ENCODE measurements at places on chromosomes 2 and 18. TPM values are rescaled to one million over a fixed set of nuclear protein-coding genes. Genes with fewer than 3 reads are reported as not detected.

The AMER3 gene
- not detected for total RNA-seq

The TRIM43 gene
- total RNA-seq = not detected

The RAX gene
- not detected for total RNA-seq

The AQP12B gene
- not detected for total RNA-seq

The DOCK10 gene
- 4.5 TPM for total RNA-seq

GRCh38 chr2:187504312-187504921 is 49.8 kb downstream of the TFPI start:
- ATAC-seq = no peak

DNA sequence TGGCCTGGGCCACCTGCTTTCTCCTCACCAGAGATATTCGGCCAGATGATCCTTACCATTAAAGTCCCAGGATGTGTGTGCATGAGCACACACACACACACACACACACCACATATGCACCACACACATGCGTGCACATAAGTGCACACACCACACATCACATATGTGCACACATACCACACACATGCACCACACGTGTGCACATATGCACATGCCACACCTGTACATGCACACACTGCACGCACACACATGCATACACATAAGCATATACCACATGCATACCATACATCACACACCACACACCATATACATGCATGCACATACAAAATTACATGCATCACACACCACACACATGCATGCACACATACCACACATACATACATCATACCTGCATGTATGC is 38.7 kb downstream of the RPL37A start:
- ATAC-seq = no peak

GRCh38 chr18:55319459-55320193 is 268.4 kb downstream of the TCF4 start:
- ATAC-seq = no peak

GRCh38 chr2:8481463-8482009 is 200.3 kb upstream of the ID2 start:
- ATAC-seq = no peak

- no peak for ATAC-seq
Measured at GRCh38 chr2:6493669-6494068, 372.0 kb downstream of the CMPK2 start.

DNA sequence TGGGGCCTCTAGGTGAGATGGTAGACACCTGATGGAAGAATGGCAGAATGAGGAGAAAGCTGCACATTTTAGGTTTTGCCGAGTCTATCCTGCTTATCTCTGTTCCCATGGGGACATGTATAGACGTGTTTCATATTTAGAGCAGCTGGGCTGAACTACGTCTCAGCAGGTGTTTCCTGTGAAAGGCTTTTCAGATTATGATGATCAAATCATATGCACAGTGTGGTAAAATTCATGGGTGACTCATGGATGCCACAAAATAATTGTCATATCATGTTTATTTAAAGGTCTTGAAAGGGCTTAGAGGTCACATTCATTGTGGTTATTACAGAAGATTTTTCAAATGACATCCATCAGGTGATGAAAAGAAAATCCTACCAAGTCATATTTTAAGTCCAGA is 90.5 kb downstream of the ICOS start:
- no peak for ATAC-seq

DNA sequence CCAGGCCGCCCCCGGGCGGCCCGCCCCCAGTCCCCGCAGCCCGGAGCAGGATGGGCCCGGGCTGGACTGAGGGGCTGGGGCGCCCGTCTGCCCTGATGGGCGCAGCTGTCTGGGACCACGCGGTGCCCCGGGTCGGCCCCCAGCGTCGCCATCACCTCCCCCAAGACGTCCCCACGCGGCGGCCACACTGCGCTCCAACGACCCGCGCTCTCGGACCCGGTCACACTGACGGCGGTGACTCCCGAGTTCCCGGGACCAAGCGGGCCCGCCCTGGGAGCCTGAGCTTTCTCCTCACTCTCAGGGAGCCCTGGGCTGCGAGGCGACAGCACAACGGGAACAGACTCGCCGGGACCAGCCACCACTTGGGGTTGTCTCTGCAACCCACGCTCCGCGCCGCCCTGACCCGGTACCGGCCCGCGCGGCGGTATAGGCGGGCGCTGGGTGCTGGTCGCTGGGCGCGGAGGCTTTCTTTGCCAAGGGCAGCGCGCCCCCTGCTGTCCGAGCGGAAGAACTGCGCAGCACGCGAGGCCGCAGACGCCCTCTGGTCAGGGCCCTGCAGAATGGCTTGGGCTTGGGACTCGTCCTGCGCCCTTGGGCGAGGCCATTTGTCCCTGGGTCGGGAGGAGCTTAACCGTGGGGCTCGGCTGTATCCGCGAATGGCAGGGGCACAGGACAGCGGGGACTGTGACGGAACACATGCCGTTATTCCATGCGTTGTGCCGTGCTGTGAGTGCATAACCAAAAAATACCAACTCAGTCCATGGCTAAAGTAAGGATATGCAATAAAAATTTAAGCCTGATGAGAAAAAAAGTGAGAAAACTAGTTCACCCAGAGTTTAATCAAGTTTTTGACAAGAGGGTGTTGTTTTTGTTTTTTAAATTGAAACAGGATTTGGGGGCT is 54.8 kb upstream of the ANKRD62 start:
- ATAC-seq = peak; percentile 93

- no peak for ATAC-seq
Measured at GRCh38 chr2:204657024-204657423, 111.7 kb downstream of the PARD3B start.

DNA sequence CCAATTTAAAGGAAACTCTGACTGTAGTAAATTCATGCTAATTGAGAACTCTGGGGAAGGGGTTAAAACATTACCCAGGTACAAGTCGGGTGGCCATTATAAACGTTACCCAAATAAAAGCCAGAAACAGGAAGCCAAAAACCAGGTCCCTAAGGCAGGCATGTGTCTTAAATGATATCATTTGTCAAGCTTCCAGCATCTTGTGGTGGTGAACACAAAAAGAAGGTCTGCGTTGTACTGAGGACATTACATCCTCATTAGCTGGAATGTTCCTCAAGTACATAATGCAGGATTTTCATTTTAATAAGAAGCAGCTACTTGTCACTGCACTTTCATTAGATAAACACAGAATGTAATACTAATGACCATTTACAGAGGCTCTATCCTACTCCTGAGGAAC is 10.9 kb downstream of the PTGR3 start:
- no peak for ATAC-seq

GRCh38 chr2:207939342-207940108 is 85.8 kb downstream of the PLEKHM3 start:
- ATAC-seq = no peak

GRCh38 chr2:45851576-45852304 is 200.3 kb downstream of the PRKCE start:
- ATAC-seq = no peak

- no peak for ATAC-seq
Measured at GRCh38 chr2:170201275-170201674, 23.3 kb downstream of the MYO3B start.

- no peak for ATAC-seq
Measured at GRCh38 chr2:73385123-73385503, 523 bp upstream of the ALMS1 start.

- ATAC-seq = peak; percentile 87
Measured at GRCh38 chr2:229313591-229313990, 42.5 kb upstream of the PID1 start.

- ATAC-seq = no peak
Measured at GRCh38 chr2:30434708-30435107, 12.3 kb upstream of the LCLAT1 start.

DNA sequence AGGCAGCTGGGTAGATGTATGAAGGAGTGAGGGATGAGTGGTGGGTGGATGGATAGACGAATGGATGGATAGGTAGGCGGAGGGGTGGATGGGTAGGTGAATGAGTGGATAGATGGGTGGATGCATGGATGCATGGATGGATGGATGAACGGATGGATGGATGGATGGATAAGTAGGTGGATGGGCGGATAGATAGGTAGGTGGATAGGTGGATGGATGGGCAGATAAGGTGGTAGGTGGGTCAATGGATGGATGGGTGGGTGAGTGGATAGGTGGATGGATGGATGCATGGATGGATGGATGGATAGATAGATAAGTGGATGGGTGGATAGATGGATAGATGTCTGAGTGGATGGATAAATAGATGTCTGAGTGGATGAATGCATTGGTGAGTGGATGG is 30.1 kb downstream of the MLPH start:
- no peak for ATAC-seq
